ENCODE measurements at places on chromosomes 3 and 15.

- DNase-seq: no peak
Observed at GRCh38 chr3:74442068-74442467, 172.4 kb downstream of the CNTN3 start.

DNA sequence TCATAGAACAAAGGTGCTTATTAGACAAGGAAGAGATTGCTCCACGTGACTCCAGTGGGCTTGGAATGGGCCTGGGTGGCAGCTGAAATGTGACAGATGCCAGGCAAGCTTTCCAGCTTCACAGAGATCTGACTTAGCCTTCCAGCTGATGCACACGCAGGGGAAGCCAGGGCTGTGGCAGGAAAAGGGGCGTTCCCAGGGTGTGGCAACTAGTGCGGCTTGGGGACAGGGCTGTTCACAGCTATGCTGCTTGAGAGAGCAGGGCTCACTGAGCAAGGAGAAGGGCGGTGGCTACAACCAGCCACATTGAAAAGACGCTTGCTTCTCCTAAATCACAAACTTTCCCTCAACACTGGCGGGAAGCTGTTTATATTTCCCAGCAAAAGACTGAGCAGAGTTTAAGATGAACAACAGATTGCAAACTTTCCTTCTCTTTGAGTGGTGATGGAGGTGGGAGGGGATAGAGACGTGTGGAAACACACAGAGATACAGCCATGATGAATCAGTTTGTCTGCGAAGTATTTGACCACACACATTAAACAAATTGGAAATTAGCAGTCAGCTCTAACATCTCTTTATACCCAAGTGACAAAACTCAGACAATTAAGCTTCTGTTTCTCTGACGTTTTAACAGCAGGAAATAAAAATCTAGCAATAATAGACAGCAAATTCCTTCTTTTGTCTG is 127.5 kb downstream of the BDH1 start:
- DNase-seq: no peak

DNA sequence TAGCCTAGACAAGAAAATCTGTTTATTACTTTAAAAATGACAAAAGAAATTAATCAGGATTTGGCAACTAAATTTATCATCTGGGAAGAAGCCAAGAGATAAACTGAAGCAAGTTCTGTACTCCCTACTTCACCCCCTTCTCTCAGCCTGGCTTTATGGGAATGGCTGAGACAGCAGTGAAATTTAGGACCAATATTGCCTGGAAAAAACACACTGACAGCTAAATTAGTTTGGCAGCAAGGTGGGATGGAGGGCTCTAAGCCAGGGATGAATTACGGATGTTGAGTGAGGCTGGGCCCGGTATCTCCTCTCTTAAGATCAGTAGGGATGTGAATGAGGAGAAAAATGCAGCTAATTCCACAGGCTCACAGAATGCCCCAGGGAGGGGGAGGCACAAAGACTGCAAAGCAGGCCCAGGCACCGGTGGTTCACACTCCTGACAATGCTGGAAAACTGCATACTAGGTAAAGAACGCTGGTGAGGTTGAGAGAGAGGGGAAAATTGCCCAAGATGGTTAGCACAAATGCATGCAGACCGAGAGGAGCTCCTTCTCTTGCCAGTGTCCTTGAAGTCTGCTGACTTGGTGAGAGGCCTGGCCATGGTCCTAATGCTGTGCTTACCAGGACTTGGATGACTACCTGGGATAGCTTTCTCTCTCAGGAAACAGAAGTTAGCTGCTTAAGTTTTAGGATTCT is 89.0 kb downstream of the WDR76 start:
- no peak for DNase-seq

GRCh38 chr3:13039213-13039896 is 33.9 kb downstream of the IQSEC1 start:
- no peak for DNase-seq

DNA sequence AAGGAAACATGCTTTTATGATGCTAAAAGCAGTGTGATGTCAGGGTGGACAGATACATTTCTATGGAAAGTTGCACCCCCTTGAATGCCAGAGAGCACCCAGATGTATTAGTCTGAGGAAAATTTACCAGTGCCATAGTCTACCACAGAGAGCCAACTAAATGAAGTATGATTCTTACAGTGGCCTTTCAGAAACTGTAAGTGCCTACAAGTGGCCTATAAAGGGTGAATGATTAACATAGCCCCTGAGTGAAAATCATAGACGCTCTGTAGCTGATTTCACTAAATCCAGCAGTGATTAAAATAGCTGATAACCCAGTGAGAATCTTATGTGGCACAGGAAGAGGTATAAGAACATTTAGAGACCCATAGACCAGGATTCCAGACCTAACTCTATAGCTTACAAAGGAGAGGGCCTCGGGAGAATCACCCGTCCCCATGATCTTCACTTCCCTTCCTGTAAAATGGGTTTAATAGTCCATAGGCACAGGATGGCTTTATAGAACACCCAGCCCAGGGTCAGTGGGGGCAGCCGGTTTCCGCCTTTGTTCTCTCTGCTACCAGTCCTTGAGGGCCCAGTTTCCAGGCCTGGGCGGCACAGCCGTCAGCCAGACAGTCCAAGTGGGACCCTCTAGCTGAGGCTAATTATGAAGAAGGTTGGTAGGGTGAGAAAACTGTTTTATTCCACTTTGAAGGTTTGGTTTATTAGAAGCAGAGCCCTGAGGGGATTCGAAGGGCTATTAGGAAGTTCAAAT is 35.5 kb upstream of the CACNA2D3 start:
- no peak for DNase-seq

DNA sequence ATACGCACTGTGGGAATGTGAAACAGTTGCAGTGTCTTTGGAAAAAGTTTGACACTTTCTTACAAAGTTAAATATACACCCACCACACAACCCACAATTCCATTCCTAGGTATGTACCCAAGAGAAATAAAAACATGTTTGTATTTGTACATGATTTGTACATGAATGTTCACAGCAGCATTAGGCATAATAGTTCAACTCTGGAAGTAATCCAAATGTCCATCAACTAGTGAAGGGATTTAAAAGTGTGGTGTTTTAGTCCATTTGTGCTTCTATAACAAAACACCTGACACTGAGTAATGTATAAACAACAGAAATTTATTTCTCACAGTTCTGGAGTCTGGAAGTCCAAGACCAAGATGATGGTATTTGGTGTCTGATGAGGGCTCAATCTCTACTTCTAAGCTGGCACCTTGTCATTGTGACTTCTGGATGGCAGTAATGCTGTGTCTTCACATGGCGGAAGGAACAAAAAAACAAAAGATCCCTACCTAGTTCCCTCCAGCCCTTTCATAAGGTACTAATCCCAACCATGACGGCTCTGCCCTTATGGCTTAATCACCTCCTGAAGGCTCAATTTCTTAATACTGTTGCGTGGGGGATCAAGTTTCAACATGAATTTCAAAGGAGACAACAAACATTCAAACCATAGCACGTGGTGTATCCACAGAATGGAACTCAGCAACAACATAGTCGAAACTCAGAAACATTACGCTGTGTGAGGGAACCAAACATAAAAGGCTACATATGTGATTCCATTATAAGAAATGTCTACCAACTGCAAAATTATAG is 120.5 kb downstream of the AQP9 start:
- DNase-seq: no peak

GRCh38 chr15:66630801-66631351 is 65.1 kb upstream of the LCTL start:
- no peak for DNase-seq

GRCh38 chr3:25096536-25096935 is 331.5 kb upstream of the RARB start:
- DNase-seq: no peak
